CD4-positive, alpha-beta T cell treated with Interleukin-10 for 1 hour (primary cell): ENCODE measurements at places on chromosomes 4 and X.

DNA sequence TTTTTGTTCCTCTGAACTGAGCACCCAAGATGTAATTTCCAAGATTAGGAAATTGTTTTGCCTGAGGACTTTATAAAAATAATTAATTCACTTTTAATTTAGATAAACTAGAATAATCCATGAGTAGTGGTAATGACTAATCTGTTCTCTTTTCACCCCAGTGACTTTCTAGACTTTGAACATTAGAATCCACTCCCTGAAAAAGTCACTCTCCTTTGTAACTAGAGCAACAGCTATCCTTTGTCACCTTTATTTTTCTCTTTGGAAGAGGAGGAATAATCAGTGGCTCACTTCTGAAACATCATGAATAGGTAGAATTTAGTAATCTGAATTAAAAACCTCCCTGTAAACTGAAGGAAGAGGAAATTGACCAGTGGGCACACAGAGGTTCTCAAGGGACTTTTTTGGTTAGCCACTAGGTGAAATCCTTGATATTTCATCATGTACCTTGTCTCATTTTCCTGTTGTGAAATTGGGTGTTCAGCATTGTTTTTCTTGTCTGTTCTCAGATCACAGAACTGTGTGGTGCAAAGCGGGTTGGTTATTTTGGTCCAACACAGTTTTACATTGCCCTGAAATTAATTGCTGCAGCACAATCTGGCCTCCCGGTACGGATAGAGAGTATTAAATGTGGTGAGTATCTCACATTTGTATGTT is 59.4 kb downstream of the REPS2 start:
- DNase-seq, result no peak

DNA sequence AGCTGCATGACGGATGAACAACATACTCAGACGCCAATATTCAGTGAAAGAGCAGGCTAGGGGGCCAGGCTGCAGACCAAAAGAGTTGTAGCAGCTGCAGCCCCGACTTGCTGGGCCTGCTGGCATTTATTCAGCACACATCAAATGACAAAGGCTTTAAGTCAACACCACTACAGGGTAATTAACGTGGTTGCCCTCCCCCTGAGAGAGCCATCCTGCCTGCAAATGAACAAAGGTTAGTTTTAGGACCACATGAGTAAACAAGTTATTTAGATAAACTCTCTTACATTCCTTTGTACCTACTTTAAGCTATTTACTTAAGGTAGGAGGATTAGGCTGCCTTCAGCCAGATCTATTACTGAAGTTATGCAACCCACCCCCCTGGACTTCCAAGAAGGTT is 1329.1 kb downstream of the PCDH18 start:
- DNase-seq, result no peak

DNA sequence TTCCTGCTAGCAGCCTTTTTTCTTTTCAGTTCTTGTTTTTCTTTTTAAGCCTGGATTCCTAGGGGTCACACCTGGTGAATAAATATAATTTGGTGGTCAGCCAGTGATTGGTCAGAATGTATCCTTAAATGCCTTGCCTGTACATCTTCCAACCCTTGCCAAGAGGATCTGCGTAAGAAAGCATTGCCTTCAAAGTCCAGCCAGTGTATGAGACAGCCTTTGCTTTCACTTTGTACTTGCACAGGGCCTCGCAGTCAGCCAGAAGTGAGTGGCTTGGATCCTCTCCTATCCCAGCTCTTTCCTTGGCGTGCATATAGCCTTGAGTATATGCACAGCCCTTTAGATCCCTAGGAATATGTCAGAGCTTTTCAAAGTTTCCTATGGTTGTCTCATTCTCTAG is 22.2 kb downstream of the KANTR start:
- DNase-seq, result no peak

DNA sequence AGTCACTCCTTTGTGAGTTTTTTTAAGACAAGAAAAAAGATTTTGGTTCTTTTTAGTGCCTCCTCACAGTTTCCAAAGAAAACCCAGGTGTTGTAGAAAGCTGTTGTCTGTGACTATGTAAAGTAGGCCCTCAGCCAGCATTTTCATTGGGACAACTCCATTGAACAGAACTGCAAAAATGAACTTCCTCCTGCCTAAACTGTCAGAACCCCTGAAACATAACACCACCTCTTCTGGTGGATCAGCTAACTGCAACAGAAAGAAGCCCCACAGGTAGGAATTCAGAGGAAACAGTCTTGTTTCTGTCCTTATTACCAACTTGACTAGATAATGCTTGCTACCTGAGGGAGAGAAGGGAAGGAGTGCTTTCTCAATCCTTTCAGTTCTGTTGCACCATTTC is 3.4 kb upstream of the ATP11C start:
- no peak for DNase-seq

DNA sequence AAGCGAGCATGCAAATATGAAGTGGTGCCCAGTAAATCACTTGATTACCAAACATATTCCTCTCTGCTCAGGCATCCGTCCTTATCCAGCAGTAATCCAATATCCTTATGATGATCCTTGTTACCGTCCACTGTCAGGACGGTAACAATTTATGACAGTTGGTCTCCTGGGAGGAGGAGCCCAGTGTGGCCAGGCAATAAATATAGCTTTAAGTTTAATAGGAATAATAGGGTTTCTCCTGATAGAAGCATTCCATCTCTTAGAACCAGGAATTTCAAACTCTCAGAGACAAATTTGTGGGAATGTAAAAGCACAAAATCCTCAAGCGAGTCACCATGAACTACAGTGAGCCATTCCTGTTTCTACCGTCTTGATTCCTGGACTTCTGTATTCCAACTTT is 171.2 kb upstream of the IL15 start:
- DNase-seq, result no peak

DNA sequence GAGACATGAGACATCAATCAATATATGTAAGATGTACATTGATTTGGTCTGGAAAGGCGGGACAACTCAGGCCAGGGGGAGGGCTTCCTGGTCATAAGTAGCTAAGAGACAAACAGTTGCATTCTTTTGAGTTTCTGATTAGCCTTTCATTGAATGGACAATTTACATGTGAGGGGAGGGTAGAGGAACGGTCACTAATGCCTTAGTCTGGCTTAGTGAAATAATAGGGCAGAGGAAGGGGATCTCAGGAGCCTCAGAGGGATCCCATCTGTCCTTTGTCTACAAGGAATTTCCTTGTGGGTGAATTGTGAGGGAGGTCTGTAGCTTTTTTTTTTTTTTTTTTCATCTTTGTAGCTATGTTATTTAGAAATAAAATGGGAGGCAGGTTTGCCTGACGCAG is 88.3 kb downstream of the GK start:
- DNase-seq, result no peak

GRCh38 chr4:122746485-122746965 is 14.0 kb downstream of the BBS12 start:
- no peak for DNase-seq

- DNase-seq, result no peak
Measured at GRCh38 chr4:12692815-12693214, 791.3 kb downstream of the RAB28 start.

DNA sequence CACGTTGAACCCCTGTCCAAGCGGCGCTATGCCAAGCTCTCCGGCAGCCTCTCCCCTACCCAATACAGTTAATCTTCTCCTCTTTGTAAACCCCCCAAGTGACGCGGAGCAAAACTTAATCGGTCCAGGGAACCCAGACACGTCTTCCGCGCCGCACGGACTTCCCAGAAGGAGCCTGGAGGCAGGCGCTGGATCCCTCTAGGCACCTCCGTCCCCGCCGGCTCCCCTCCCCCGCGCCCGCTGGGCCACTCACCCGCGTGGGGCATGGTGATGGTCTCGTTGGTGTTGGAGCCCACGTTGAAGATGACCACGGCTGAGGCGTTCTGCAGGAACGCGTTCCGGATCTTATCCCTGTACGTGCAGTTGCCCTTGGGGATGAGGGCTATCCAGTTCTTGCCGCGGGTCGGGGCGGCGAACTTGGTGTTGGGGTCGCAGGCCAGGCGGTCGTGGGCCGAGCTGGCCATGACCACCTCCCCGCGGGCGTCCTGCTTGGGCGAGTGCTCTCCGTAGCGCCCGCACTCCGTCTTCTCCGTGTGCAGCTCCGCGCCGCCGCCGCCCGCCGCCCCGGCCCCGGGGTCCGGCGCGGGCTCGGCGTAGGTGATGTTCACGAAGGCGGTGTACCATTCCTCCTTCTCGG is 1.1 kb downstream of the RNF150 start:
- no peak for DNase-seq

- DNase-seq, result no peak
Measured at GRCh38 chr4:87141428-87141827, 79.0 kb downstream of the KLHL8 start.

DNA sequence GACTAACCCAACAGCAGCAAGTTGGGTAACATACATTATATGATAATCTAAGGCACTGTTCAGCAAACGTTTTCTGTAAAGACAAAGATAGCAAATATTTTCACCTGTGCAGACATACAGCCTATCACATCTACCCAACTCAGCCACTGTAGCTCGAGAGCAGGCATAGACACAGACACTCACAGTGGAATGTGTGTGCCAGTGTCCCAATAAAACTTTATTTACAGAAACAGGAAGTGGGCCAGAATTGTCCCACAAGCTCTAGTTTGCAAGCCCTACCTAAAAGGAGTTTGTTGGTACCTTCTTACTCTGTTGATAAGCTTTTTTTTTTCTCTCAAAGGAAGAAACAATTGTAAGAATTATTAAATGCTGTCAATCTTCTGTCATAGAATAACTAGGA is 11.9 kb upstream of the FAM9A start:
- DNase-seq, result no peak

DNA sequence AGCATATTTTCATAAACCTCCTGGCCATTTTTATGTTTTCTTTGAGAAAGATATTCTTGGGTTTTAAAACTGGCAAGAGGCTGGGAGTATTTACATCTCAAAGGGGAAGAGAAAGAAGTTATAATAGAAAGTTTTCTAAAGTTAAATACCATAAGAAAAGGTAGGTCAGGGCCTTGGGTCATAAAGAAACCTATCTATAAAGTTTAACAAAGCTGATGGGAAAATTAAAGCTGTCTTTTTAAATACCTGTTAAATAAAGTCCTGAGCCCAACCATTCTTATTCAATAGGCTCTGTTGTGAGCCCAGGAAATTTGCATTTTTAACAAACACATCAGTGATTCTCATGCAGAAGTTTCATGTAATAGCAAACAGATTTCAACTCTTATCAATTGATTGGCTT is 451.8 kb upstream of the INTU start:
- no peak for DNase-seq

DNA sequence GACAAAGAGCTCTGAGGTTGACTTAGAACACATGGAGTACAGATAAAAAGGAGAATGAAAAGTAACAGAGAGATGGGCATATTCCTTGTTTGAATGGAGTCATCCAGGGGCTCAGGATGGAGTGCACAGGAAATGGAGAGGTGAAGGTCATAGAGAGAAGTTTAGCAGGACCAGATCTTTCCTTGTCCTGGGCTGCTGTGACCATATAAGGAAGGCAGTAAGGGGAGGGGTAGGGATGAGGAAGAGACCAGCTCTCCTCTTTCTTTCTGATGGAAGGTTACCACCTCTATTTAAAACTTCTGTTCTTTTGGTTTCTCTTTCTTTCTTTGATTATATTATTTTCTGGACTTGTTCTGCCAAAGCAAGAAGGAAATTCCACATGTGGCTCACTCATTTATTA is 27.0 kb downstream of the AR start:
- no peak for DNase-seq

- peak; percentile 64 for DNase-seq
Measured at GRCh38 chr4:173013232-173013930, 155.2 kb upstream of the GALNT7 start.

DNA sequence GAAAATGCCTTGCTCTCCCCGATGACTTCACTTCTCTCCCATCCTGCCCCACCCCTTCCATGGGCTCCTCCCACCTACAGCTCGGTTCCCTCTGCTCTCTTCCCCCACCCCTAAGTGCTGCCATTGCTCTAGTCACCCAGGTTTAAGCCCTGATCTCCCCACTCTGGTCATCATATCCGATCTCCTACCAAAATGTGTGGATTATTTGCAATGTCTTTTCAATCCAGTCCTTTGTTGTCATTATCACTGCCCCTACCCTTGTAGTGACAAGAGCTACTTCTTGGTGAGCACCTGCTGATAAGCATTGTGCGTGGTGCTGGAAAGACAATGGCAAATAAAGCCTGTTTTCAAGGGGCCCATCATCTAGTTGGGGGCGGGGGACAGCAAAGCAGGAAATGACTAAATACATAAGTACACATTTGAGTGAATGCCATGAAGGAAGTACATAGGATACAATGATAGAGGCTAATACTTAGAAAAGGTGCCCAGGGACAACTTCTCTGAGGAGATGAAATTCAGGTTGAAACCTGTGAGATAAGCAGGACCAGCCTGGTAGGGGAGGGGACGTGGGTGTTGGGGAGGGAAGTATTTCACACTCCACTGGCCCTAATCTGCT is 63.8 kb downstream of the DLG3 start:
- no peak for DNase-seq

DNA sequence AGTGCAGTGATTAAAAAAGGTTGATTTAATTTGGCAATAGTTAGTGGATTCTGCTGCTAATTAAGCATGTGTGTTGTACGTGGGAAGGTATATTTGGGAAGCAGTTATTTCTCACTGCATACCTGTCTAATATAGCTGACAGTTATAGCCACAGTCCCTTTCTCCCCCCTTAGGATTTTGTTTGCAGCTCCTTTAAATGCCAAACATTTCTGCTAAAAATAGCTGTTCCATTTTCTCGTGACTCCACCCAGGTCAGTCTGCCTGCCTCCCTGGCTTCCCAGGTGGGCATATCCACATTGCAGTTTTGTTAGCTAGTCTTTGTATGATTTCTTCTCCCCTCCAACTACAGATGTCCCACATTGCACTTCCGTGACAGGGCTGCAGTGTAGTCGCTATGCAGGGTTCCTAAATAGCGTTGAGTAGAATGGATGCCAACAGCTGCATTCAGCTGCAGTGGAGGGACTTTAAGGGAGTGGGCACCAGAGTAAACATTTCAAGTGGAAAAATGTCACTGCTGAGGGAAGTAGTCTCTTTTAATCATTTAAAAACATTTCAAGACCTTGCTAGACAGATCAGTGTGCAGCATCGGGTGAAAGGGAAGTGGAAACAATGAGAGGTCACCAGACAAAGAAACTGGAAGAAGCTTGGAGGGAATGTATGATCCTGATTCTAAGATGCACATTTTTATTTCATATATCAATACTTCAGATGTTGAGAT is 326.3 kb downstream of the RAPGEF2 start:
- DNase-seq, result no peak

- no peak for DNase-seq
Measured at GRCh38 chr4:180057891-180058671, 2185.1 kb upstream of the TENM3 start.
